ENCODE measurements at places on chromosomes 7 and 10.

DNA sequence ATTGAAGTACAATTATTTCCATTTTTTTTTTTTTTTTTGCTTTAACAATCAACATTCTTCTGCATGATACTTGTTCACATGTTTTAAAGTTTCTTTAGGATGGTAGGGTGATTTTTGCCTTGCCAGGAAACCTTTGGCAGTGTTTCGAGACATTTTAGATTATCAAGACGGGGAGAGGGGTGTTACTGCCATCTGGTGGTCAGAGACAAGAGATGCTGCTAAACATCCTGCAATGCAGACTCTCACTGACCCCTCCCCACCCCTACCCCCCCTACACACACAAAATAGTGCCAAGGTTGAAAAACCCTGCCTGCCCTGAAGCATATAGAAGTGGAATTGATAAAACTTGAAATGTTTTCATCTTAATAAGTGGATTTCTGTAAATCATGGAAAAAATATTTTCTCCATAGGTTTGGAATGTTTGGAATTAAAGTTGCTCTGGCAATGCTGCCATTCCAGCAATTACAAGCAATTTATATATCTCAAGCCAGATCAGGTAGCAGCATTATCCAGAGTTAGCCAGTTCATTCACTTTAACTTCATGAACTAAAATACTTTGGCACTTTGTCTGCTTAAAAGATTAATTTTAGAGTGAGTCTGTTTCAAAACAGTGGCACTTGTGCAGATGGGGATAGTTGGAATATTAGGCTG lies 62.1 kb downstream of the SDHAF3 start:
- peak; percentile 49 for DNase-seq

DNA sequence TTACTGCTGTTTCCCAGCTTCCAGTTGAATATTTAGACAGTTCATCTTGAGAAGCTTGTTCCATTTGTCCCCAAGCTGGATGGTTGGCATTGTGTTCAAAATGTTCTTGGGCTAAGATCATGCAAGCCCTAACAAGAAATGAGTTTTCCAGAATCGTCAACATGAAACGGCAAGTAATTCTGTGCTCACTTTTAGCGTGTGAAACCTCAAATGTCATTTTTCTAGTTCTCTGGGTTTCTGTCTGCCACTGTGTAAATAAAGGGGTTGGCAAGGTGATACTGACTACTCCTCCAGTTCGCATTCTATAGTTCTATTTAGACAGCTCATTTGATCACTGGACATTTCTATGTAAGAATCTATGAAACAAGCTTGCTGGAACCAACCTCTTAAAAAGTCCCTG lies 194.0 kb downstream of the AHR start:
- no peak for DNase-seq

DNA sequence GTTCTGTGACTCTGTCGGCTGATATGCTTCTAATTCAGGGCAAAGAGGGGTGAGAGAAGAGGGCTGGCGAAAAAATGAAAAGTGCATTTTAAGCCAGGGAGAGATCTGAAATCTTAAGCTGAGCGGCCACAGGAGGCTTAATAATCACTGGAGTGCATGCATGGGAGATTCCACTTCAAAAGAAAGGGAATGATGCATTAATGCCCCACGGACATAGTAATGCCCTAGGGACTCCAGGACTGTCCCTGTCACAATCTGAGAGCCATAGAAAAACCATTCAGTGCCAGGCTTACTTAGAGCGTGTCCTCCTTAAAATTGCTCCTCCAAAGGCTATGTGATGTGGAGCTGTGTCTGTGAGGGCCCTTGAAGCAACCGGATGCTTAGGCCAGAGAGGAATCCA lies 75.1 kb downstream of the NHLRC2 start:
- DNase-seq = no peak

GRCh38 chr7:77479536-77480088 lies 57.5 kb upstream of the PTPN12 start:
- no peak for DNase-seq

DNA sequence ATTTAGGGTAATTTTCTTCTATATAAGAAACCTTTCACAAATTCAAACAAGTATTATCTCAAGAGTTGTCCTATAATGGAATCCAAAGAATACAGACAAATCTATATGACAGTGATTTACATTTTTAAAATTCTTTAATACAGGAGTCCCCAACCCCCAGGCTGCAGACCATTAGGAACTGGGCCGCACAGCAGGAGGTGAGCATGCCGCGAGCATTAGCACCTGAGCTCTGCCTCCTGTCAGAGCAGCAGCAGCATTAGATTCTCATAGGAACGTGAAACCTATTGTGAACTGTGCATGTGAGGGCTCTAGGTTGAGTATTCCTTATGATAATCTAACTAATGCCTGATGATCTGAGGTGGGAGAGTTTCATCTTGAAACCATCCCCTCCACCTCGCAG lies 37.7 kb downstream of the SNX13 start:
- DNase-seq = no peak

GRCh38 chr10:128958834-128959690 lies 508.0 kb upstream of the MGMT start:
- DNase-seq = no peak

GRCh38 chr7:78226059-78226719 lies 427.6 kb downstream of the PHTF2 start:
- DNase-seq = peak; percentile 5

GRCh38 chr7:122460936-122461335 lies 156.4 kb upstream of the FEZF1 start:
- no peak for DNase-seq

All from astrocyte of the cerebellum (primary cell).